Non-pigmented ciliary epithelial cell (primary cell): ENCODE measurements at places on chromosomes 3 and 15.

GRCh38 chr3:186362988-186363387 is 954 bp upstream of the DGKG start:
- DNase-seq: no peak

DNA sequence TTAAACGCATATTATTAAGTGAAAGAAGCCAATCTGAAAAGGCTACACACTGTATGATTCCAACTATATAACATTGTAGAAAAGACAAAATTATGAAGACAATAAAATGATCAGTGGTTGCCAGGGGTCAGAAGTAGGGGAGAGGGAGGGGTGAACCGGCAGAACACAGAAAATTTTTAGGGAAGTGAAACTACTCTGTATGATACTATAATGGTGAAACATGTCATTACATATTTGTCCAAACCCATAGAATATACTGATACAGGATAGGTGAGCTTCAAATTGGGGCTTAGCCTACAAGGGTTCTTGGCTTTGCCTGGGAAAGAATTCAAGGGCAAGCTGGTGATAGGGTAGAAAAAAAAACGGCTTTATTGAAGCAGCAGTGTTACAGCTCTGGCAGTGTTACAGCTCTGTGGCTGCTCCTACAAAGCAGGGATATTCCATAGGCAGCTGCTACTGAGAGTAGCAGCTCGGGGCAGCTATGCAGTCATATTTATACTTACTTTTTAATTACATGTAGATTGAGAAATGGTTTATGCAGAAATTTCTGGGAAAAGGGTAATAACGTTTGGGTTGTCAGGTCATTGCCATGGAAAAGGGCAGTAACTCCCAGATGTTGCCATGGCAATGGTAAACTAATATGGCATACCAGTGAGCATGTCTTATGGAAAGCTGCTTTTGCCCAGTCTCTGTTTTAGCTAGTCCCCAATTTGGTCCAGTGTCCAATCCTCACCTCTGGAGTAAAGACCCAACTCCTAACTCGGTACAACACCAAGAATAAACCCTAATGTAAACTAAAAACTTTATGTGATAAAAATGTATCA is 125.1 kb upstream of the SLC25A36 start:
- no peak for DNase-seq

GRCh38 chr3:130671545-130672312 is 74.9 kb downstream of the PIK3R4 start:
- DNase-seq: no peak

DNA sequence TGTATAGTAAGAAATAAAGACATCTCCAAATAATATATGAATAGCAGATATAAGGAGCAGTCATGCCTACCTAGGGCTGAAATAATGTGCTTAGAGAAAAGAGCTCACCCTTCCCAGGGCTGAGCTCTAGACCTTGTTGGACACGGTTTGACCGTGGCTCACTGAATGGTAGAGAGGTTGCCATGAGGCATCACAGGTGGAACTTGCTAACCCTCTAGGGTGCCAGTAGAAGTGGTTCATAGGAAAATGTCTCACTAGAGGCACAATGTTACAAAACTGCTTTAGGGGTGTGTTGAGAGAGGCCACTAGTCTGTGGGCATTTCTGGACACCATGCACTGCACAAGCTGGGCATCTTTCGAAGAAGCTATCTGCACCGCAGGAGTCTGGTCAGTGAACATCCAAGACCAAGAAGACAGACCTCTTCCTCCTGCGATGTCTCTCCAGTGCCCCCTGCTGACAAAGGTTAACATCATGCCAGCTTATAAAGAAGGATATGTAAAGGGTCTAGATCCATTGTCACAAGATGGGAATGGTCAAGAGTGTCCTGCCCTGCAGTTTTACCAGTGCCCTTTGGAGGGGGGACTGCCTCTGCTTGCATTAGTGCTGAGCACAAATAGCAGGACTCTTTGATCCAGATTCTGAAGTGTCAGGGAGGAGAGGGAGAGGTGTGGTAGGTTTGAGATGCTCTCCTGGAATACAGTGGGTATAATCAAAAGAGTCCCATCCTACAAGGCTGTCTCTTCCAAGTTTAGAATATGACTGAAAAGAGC is 266.8 kb downstream of the ZNF385D start:
- DNase-seq: peak; percentile 55

DNA sequence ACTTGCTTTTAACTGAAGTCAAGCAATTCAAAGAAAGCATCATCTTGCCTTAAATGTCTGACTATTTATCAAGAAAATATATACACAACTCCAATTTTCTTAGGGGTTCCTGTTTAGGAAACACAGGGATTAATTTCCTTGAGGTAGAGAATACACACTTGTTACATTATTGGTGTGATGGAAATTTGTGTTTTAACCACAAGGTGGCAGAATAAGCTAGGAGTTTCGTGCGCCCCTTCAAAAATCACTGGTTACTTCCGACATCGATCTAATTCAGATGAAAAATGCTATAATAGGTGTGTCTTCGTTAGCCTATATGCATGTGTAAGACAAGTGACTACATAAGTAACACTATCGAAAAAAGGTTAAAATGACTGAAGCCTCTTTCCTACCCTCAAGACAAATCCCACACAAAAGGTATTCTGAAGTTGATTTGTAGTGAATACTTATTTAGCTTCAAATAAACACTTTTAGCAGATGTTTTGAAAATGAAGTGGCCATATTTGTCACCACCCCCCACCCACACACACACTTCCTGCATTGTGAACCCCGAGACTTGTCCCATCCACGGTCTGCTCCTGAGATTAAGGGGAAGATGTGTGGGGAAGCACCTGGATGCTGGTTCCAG is 246.5 kb downstream of the ROBO1 start:
- peak; percentile 17 for DNase-seq

GRCh38 chr3:126997455-126998038 is 14.6 kb downstream of the PLXNA1 start:
- DNase-seq: no peak

GRCh38 chr3:139611528-139611927 is 66.2 kb downstream of the NMNAT3 start:
- DNase-seq: no peak

DNA sequence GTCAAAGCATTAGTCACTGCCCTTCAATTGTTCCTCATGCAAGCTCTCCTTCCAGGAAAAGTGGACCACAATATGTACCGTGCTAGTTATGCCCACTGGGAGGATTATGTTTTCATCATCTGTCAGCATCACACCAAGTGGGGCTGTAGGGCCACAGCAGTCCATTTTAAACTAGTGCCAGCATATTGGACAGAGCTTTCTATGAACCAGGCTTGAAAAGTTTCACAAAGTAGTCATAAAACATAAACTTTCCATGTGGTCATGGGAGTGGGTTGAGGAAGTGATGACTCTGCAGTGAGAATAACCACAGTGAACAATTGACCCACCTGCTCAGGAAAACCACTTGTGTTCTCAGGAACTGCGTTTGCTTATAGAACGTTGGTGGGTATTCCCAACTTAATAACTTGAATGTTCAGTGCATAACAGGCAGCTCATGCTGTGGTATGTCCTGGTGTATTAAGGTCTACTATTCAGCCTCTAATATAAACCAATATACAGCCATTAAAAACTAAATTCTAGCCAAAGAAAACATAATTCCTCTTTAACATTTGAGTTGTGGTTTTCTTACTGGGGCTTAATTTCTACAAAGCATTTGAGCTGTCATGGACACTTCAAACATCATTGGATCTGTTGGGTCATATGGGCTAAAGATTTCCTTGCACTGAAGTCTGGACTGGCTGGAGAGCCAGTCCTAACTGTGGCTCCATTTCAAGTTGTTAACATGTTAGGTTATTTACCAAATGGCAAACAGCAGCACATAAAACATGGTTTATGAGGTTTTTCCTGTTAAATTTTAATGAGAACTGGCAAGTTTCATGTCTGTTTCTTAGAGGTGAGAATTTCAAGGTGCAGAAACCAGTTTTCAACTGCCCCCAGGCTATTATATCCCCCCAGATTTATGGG is 274.1 kb downstream of the OTOL1 start:
- DNase-seq: peak; percentile 67

- no peak for DNase-seq
These were observed 6.3 kb downstream of the RPP25 start for GRCh38 chr15:74950078-74950908.

DNA sequence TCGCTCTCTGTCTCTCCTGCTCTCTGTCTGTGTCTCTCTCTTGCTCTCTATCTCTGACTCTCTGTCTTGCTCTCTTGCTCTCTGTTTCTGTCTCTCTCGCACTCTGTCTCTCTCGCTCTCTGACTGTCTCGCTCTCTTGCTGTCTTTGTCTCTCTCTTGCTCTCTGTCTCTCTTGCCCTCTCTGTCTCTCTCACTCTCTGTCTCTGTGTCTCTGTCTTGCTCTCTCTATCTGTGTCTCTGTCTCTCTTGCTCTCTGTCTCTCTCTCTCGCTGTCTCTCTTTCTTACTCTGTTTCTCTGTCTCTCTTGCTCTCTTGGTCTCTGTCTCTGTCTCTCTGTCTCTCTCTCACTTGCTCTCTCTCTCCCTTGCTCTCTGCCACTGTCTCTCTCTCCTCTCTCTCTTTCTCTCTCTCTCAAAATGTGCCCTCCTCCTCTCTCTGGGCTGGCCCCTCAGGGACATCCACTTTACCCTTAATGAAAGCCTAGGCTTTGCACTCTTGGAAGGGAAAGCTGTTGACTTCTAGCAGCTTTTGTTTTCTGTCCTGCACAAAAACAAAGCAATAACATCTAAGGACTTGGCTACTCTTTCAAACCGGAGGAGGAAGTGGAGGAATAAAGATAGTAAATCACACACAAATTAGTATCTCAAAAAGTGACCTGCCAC is 73.9 kb upstream of the NR2E3 start:
- DNase-seq: no peak

GRCh38 chr3:135495891-135496290 is 469.6 kb upstream of the PPP2R3A start:
- DNase-seq: no peak

DNA sequence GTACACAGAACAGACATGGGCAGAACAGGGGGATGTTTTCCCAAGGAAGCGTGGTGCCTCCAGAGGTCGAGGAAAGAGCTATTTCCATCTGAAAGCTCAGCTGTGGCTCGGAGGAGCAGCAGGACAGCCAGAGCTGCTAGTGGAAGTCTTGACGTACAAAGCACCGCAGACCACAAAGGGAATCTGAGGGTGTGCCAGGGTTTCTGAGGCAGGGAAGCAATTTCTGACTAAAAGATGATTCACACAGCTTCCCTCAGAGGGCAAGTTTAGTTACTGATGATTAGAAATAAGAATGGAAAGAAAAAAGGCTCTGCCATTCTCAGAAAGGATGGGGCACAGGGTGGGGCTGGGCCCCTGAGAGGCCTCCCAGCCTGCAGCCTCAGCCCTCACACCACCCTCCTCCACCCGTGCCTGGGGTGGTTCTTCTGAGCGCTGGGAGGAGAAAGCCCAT is 45.8 kb upstream of the SEC13 start:
- peak; percentile 97 for DNase-seq

GRCh38 chr15:52795464-52796227 is 5.5 kb upstream of the ONECUT1 start:
- no peak for DNase-seq

DNA sequence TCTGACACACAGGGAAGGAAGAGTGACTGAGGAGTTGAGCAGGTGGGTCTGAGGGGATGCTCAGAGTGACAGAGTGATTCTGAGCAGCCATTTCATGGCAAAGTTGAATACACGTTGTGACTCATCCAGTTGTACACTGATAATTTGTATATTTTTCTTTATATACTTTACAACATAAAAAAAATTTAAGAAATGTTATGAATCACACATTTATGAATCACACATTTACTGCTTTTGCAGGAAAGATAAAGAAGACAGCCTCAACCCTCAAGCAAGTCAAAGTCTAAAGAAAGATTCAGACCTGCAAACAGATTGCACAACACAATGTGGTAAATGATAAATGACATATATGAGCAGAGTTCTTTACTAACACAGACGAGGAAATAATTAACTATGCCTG is 21.0 kb upstream of the CHMP2B start:
- DNase-seq: peak; percentile 40

DNA sequence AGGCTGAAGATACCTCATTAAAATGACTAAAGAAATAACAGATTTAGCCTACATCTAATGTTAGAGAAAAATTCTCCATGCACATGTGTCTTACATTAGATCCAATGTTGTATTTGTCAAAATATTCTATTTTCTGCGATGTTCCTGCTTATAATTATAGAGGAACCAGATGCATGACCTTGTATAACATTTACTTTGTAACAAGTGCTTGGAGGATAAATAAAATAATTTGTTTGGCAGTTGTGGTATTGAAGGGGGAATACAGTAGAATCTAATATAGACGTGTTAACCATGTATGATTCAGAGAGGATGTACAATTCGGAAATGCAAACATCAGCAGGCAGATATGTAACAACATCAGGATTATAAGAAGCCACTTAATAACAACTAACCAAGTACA is 922.2 kb downstream of the TUSC7 start:
- DNase-seq: no peak

- peak; percentile 56 for DNase-seq
These were observed 105.8 kb upstream of the MYZAP start for GRCh38 chr15:57485869-57486268.

- DNase-seq: no peak
These were observed 200.0 kb downstream of the ZNF385D start for GRCh38 chr3:21551019-21551418.

- DNase-seq: no peak
These were observed 777 bp downstream of the GPR160 start for GRCh38 chr3:170038434-170039110.

- no peak for DNase-seq
These were observed 94.6 kb downstream of the ITPR1 start for GRCh38 chr3:4587838-4588105.

- DNase-seq: no peak
These were observed 747.9 kb downstream of the ROBO1 start for GRCh38 chr3:79019924-79020173.

GRCh38 chr3:164679245-164679644 is 399.1 kb downstream of the SI start:
- DNase-seq: no peak

- no peak for DNase-seq
These were observed 1.8 kb downstream of the ADAMTS17 start for GRCh38 chr15:100339999-100340398.

DNA sequence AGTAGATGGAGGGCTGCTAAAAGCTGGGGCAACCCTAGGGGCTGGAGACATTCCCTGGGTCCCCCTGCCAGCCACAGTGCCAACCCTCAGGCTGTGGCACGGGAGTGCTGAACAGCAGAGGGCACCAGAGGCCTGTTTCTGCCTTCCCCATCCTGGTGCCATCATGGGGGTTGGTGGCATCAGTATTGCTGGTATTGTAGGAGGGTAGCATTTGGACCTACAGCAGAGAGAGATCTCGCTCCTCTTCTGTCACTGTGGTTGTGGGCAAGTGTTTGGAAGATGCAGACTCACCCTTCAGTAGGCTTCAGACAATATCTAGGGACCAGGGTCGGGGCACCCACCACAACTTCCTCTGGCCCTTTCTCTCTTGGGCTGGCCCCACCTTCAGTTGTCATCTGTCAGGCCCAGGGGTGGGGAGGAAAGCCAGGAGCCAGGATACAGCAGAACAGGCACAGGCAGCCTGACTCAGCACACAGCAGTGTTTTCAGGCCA is 123.5 kb downstream of the RPLP1 start:
- no peak for DNase-seq

GRCh38 chr3:15360788-15361493 is 28.6 kb upstream of the SH3BP5 start:
- peak; percentile 40 for DNase-seq
